Stomach (tissue), 19 donors: ENCODE measurements at places on chromosomes 1 and 21. TPM values are rescaled to one million over a fixed set of nuclear protein-coding genes. Genes with fewer than 3 reads are reported as not detected.
A peak's percentile ranks its signal among the peaks of the same experiment; 100 is the strongest.

- H3K4me1 ChIP-seq: no peaks in the 10 kb centered on the region
- peak; percentile 23 for DNase-seq
- H3K27ac ChIP-seq: no peak overlapping the region
- no peaks in the 10 kb centered on the region for H3K36me3 ChIP-seq
- no peak overlapping the region for H3K4me3 ChIP-seq
- H3K27me3 ChIP-seq: no peaks in the 10 kb centered on the region
Observed at GRCh38 chr1:191804311-191804710, 354.0 kb upstream of the RGS18 start.

Gene BTBD8
- 12.5 TPM for total RNA-seq

DNA sequence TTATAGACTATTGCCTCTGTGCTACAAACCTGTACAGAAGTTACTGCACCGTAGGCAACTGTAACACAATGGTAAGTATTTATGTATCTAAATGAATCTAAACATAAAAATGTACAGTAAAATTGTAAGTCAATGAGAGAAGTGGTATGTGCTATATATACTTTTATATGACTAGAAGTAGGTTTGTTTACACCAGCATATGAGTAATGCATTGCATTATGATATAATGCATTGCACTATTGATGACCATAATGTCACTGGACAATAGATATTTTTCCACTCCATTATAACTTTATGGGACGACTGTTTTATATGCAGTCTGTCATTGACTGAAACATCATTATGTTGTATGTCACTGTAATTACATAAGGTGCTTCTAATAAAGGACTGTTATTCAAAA, 340.3 kb upstream of the SNX7 start:
- H3K4me1 ChIP-seq: no peaks in the 10 kb centered on the region
- no peaks in the 10 kb centered on the region for H3K27me3 ChIP-seq
- no peak for DNase-seq
- no peak overlapping the region for H3K27ac ChIP-seq

Gene FCRLA
- not detected for total RNA-seq

Gene SNX7
- 30.9 TPM for total RNA-seq

Gene OR2L8
- total RNA-seq: not detected

Gene SELP
- total RNA-seq: 2.3 TPM

Gene STXBP3
- 170 TPM for total RNA-seq

DNA sequence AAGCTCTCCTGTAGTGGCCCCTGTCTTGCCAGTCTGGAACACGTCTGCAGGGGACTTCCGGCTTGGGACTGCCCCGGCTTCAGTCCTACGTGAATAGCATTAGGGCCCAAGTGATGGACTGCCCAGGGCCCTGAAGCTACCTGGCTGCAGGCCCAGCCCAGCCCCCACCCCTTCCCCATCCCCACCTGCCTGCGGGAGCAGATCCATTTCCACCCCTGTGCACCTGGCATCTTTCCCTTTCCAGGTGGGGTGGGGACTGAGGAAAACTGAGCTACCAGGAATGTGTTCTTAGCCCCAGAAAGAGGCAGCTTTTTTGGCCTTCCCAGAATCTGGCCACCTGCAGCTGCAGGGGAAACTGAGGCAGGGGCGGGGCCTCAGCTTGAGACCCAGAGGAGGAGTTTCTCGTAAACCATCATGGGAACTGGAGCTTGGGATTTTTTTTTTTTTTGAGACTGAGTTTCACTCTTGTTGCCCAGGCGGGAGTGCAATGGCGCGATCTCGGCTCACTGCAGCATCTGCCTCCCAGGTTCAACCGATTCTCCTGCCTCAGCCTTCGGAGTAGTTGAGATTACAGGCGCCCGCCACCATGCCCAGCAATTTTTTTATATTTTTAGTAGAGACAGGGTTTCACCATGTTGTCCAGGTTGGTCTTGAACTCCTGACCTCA, 3.2 kb downstream of the EDN2 start:
- no peak overlapping the region for H3K27ac ChIP-seq
- H3K4me1 ChIP-seq: peaks cover 71% of the 10 kb centered on the region
- H3K4me3 ChIP-seq: no peak overlapping the region
- no peak for DNase-seq
